ENCODE measurements at places on chromosomes 4 and X.

DNA sequence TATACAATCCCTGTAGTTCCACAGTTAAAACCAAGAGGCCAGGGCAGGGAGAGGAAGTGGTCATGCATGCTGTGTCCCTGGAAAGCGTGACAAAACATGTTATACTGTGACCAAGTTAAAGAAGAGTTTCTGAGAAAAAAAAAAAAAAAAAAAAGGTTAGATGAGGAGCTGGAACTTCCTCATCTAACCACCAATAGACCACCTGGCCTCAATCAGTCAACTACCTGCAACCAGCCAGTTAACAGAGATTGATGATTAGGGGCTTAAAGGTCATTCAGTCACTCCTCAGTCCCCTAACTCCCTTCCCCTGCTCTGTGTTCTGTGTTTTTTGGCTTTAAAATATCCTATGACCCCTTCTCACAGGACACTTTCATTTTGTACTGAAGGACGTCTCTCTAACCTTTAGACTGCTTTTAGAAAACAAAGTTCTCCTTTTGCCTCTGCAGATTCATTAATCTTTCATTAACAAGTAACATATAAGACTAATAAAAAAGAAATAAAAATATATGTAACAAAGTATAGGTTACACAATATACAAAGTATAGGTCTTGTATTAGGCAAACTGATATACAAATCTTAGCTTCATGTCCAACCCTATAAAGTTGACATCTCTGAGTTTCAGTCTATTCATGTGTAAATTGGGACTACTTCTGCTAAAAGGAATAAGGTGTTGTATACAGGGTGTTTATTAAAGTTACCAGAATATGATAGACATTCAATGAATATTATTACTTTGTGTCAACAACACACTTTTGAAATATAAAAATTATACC, 179.1 kb upstream of the NDST4 start:
- no peak for DNase-seq

GRCh38 chr4:85268961-85269360, 206.0 kb upstream of the ARHGAP24 start:
- no peak for DNase-seq

DNA sequence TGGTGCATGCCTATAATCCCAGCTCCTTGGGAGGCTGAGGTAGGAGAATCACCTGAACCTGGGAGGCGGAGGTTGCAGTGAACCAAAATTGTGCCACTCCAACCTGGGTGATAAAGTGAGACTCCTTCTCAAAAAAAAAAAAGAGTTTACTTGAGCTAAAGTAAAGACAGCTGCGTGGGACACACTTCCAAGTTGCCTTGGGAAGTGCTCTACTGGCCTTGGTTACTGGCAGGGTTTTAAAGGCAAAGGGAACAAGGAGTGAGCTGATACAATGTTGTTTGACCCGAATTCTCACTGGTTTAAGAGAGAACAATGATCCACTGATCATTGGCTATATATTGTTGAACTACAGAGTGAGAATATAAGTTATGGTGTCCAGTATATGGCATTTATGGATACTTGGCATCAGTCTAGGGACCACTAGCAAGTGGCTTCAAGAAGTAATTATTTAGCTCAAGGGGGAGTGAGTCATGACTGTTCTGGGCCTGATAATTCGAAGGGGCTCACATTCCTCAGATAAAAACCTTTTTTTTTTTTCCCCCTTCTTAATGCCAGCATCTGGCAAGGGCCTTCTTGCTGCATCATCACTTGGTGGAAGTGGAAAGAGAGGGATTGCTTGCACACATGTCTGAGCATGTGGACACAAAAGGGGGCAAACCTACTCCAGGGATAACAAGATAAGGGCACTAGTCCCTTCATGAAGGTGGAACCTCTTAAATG, 32.3 kb downstream of the GRK4 start:
- no peak for DNase-seq

GRCh38 chr4:104944596-104944995, 202.1 kb upstream of the TET2 start:
- no peak for DNase-seq

DNA sequence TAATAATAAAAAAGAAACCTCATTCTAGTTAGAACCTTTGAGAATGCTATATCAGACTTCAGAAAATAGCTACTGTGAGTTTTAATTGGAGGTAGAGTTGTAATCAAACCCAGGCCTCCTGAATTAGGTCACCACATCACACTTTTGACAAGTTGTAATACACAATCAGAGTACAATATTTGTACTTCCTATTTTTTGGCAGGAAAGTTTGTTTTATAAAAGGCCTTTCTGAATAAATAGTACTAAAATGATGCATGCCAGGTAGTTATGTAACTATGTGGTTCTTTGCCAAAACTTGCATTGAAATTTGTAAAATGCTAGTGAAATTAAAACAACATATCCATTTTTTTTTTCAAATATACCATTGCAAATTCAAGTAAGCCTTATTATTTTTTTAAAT, 26.8 kb downstream of the ADH7 start:
- no peak for DNase-seq
